ENCODE measurements at places on chromosomes 1 and 21. TPM values are rescaled to one million over a fixed set of nuclear protein-coding genes. Genes with fewer than 3 reads are reported as not detected.

Gene F13B
- total RNA-seq: not detected

GRCh38 chr1:181595234-181595633 lies 111.9 kb downstream of the CACNA1E start:
- H3K4me3 ChIP-seq: no peak overlapping the region
- peaks cover 10% of the 10 kb centered on the region for H3K27me3 ChIP-seq
- no peaks in the 10 kb centered on the region for H3K4me1 ChIP-seq
- H3K36me3 ChIP-seq: no peaks in the 10 kb centered on the region

Gene NR5A2
- not detected for total RNA-seq

Gene SPRR2G
- total RNA-seq: not detected

- no peaks in the 10 kb centered on the region for H3K36me3 ChIP-seq
- no peaks in the 10 kb centered on the region for H3K4me1 ChIP-seq
- H3K27ac ChIP-seq: no peak overlapping the region
- no peak overlapping the region for H3K4me3 ChIP-seq
- no peak for DNase-seq
- H3K27me3 ChIP-seq: no peaks in the 10 kb centered on the region
These were observed 2220.5 kb downstream of the NCAM2 start for GRCh38 chr21:23218667-23219066.

DNA sequence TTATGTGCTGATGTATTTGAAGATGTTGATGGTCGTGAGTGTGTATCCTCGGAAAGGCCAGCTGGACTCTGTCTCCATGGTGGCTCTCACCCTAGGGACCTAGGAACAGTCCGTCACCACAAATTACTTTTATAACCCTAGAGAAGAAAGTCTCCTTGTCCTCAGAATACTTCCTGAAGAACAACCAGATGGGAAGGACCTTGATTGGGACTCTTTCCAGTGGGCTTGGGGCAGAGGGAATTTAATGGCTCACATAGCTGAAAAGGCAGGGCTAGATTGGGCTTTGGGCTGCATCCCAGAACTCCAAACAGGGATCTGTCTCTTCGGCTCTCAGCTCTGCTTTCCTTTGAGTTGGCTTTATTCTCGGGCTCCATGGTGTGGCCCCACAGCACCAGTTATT lies 90.8 kb downstream of the TBX19 start:
- DNase-seq: no peak
- no peak overlapping the region for H3K27ac ChIP-seq
- H3K4me1 ChIP-seq: no peaks in the 10 kb centered on the region
- peaks cover 2% of the 10 kb centered on the region for H3K36me3 ChIP-seq

GRCh38 chr1:237320890-237321289 lies 278.9 kb downstream of the RYR2 start:
- DNase-seq: no peak
- no peaks in the 10 kb centered on the region for H3K27me3 ChIP-seq
- no peaks in the 10 kb centered on the region for H3K4me1 ChIP-seq
- H3K4me3 ChIP-seq: no peak overlapping the region
- H3K36me3 ChIP-seq: no peaks in the 10 kb centered on the region
- no peak overlapping the region for H3K27ac ChIP-seq

DNA sequence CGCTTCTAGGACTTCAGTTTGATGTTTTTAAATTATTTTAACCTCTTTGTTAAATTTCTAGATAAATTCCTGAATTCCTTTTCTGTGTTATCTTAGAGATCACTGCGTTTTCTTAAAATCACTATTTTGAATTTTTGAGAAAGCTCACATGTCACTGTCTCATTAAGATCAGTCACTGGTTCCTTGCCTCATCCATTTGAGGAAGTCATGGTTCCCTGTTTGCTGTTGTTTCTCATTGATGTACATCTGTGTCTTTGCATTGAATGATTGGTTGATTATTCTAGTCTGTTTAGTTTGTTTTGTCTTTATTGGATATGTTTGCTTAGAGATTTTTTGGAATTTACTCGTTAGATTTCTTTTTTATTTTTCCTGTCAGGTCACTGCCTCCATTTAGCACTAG lies 50.1 kb downstream of the CRP start:
- peaks cover 2% of the 10 kb centered on the region for H3K36me3 ChIP-seq
- no peak for DNase-seq
- H3K27me3 ChIP-seq: peaks cover 47% of the 10 kb centered on the region
- H3K4me3 ChIP-seq: no peak overlapping the region

Gene SYNC
- 72.5 TPM for total RNA-seq

- H3K27me3 ChIP-seq: no peaks in the 10 kb centered on the region
- no peak for DNase-seq
- no peak overlapping the region for H3K27ac ChIP-seq
These were observed 6.0 kb downstream of the DPT start for GRCh38 chr1:168723000-168723399.

DNA sequence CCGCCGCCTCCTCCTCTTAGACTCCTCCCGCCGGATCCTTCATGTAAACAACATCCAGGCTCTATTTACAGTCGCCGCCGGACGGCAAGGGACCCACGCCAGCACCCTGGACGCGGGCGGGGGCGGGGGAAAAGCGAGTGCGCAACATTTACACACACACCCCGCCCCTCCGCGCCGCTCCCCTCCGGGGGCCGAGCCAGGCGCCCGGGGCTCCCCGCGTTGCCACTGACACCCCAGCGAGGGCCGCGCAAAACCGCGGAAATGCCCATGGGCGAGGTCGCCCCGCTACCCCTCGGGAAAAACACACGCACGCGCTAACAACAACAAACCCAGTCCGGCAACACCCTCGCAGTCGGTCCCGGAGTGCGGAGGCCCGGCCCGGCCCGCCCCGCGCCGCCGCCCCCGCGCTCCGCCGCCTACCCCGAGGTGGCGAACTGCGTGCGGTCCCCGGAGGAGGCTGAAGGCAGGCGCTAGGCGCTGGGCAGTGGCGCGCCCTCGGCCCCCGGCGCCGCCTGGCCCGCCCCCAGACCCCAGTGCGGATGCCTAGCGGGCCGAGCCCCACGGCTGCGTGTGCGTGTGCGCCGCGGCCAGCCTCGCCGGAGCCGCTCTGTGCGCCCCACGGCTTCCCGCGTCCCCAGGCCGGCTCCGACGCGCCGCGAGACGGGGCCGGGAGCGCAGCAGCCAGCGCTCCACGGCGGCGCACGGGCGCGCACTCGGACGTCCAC lies 81.1 kb upstream of the AK4 start:
- peak; percentile 87 for DNase-seq
- H3K27ac ChIP-seq: peak overlapping the region; percentile 74
- peak overlapping the region; percentile 80 for H3K4me3 ChIP-seq
- H3K27me3 ChIP-seq: peaks cover 4% of the 10 kb centered on the region

- H3K4me1 ChIP-seq: no peaks in the 10 kb centered on the region
- H3K4me3 ChIP-seq: no peak overlapping the region
- H3K27ac ChIP-seq: no peak overlapping the region
- H3K27me3 ChIP-seq: peaks cover 11% of the 10 kb centered on the region
- no peaks in the 10 kb centered on the region for H3K36me3 ChIP-seq
These were observed 71.0 kb upstream of the LRRC53 start for GRCh38 chr1:74583397-74583796.

DNA sequence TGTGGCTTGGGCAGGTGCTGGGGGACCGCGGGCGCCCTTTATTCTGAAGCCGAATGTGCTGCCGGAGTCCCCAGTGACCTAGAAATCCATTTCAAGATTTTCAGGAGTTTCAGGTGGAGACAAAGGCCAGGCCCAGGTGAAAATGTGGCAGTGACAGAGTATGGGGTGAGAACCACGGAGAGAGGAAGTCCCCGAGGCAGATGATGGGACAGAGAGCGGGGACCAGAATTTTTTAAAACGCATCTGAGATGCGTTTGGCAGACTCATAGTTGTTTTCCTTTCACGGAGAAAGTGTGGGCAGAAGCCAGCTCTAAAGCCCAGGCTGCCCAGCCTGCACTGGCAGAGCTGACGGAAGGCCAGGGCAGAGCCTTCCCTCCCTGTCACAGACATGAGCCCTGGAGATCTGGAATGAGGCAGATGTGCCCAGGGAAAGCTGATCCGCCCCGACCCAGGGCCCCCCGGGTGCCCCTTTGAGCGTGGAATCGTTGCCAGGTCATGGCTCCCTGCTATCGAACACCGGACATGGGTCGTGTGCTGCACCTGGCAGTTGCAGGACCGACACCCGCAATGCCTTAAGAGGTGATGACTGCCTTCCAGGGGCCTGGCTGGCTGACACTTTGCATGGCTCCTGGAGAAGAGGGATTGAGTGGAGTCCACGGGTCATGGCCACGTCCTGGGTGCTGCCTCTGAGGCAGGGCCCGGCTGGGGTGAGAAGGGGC lies 6.5 kb upstream of the SLX9 start:
- H3K27ac ChIP-seq: no peak overlapping the region
- H3K36me3 ChIP-seq: peaks cover 2% of the 10 kb centered on the region
- peaks cover 25% of the 10 kb centered on the region for H3K27me3 ChIP-seq

- H3K27me3 ChIP-seq: peaks cover 10% of the 10 kb centered on the region
- H3K4me3 ChIP-seq: no peak overlapping the region
- no peaks in the 10 kb centered on the region for H3K4me1 ChIP-seq
- no peaks in the 10 kb centered on the region for H3K36me3 ChIP-seq
- no peak overlapping the region for H3K27ac ChIP-seq
- DNase-seq: no peak
These were observed 131.9 kb upstream of the KCNJ6 start for GRCh38 chr21:38048167-38048566.

Gene MMEL1
- 0.92 TPM for total RNA-seq

Gene ERICH3
- not detected for total RNA-seq

DNA sequence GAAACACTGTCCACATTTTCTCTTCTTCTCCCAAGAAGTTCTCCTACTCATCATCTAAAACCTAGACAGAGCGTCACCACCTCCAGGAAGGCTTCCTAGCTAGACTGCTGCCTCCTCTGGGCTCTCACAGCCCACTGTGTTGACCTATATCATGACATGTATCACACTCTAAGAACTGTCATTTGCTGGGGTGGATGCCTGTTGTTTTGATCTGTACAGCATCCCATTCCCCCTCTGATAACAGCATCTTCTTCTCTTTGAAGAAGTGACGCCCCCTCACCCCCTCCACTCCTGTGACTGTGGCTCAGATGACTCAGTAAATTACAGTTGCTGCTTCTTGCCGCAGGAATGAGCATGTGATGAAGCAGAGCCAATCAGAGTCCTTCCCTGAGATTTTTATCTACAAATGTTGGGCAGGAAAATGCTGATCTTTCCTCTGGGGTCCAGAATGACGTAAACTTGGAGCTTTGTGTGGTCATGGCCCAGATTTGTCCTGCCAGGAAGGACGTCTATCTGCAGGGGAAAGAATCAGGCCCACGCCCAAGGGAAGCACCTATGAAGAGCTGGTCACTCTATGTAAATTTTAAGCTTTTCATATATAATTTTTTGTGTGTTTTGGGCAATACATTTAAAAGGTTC lies 28.0 kb upstream of the FOXO6 start:
- H3K4me1 ChIP-seq: no peaks in the 10 kb centered on the region
- no peak overlapping the region for H3K27ac ChIP-seq
- H3K36me3 ChIP-seq: peaks cover 4% of the 10 kb centered on the region

GRCh38 chr1:100506217-100506616 lies 31.7 kb upstream of the GPR88 start:
- H3K27me3 ChIP-seq: no peaks in the 10 kb centered on the region
- no peak overlapping the region for H3K27ac ChIP-seq
- H3K36me3 ChIP-seq: no peaks in the 10 kb centered on the region
- H3K4me3 ChIP-seq: no peak overlapping the region
- DNase-seq: no peak

- H3K27me3 ChIP-seq: no peaks in the 10 kb centered on the region
- DNase-seq: no peak
- H3K36me3 ChIP-seq: no peaks in the 10 kb centered on the region
- no peak overlapping the region for H3K27ac ChIP-seq
These were observed 523.6 kb upstream of the DAB1 start for GRCh38 chr1:57947471-57947870.

Gene TSPEAR
- 0.15 TPM for total RNA-seq

DNA sequence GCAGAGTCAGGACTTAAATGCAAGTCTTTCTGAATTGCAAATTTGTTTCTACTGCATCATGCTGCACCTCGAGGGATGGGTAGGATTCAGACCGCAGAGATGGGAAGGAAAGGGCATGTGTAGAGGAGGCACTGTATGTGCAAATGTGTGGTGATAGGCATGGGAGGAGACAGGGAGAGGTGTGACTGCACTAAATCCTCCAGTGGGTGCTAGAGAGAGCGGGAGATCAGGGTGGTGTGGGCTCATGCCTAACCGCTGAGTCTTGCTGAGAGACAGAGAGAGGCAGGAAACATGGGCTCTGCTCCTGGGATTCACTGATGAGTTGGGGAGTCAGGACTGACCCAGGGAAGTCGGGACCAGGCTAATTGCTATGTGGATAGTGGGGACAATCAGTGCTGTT lies 61.1 kb downstream of the PTPRU start:
- DNase-seq: peak; percentile 26
- no peaks in the 10 kb centered on the region for H3K4me1 ChIP-seq
- H3K27me3 ChIP-seq: no peaks in the 10 kb centered on the region
- no peak overlapping the region for H3K27ac ChIP-seq
- H3K36me3 ChIP-seq: peaks cover 17% of the 10 kb centered on the region
- H3K4me3 ChIP-seq: no peak overlapping the region

GRCh38 chr1:23559985-23560741 lies 862 bp upstream of the ID3 start:
- no peaks in the 10 kb centered on the region for H3K27me3 ChIP-seq
- peaks cover 81% of the 10 kb centered on the region for H3K4me1 ChIP-seq
- H3K36me3 ChIP-seq: peaks cover 8% of the 10 kb centered on the region
- peak overlapping the region; percentile 99 for H3K27ac ChIP-seq

Gene NT5C1A
- 0.31 TPM for total RNA-seq

DNA sequence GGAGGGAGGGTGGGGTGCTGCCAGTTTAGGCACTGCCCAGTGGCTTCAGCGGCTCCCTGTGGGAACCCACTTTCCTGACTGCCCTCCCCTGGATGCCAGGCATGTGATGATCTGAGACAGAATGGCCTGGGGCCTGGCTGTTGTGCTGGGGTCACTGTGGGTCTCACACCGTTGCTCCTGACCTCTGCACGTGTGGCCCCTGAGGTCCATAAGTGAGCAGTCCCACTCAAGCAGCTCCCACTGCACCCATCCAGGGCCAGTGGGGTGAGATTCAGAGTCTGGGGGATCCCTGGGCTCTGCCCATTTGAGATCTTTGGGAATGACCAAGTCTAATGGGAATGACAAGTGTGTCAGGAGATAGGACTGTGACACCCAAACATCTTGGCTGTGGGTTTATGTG lies 18.0 kb downstream of the PODN start:
- no peaks in the 10 kb centered on the region for H3K27me3 ChIP-seq
- no peaks in the 10 kb centered on the region for H3K4me1 ChIP-seq
- no peak overlapping the region for H3K27ac ChIP-seq

Gene ALPL
- total RNA-seq: 17.6 TPM

GRCh38 chr1:199646761-199647160 lies 380.7 kb upstream of the NR5A2 start:
- DNase-seq: no peak
- no peak overlapping the region for H3K27ac ChIP-seq
- H3K4me3 ChIP-seq: no peak overlapping the region
- H3K36me3 ChIP-seq: peaks cover 3% of the 10 kb centered on the region

Gene SPRR3
- total RNA-seq: not detected

Gene NHLH2
- not detected for total RNA-seq

Gene ADGRL2
- total RNA-seq: 64.2 TPM

Gene ZFP69B
- total RNA-seq: 11.9 TPM
